Activated CD4-positive, CD25-positive, alpha-beta regulatory T cell (primary cell): ENCODE measurements at places on chromosomes 12 and 14.

DNA sequence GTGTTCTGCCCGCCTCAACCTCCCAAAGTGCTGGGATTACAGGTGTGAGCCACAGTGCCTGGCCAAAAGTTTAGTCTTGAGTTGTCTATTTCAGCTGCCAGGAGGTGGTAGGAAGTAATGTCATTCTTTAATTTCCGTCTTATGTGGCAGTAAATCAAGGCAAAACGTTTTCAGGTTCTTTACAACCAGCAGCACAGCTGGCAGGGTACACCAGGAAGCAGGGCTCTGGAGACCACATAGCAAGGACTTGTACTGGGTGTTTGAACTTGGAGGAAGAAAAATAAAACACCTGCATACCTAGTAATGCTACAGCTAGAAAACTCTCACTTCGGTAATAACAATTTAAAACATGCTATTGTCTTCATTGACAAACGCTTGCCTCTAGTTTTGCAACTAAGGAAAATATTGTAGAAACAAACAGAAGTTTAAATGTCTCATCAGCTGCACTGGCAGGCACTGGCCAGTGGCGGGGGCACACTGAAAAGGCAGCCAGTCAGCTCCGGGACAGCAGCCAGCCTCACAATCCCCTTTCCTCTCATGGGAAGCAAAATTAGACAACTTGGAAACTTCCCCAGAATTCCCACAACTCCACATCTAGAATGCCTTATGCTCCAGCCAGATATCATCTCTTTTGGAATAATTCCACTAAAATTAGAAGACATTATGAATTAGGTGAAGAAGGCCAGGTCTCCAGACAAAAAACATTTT is 72.2 kb downstream of the CLIP1 start:
- DNase-seq = no peak

GRCh38 chr12:108418164-108418890 is 79.2 kb upstream of the CMKLR1 start:
- DNase-seq = no peak

- DNase-seq = no peak
These were observed 54.4 kb upstream of the BICD1 start for GRCh38 chr12:32052212-32052713.

GRCh38 chr12:101785671-101786070 is 45.1 kb downstream of the GNPTAB start:
- no peak for DNase-seq

DNA sequence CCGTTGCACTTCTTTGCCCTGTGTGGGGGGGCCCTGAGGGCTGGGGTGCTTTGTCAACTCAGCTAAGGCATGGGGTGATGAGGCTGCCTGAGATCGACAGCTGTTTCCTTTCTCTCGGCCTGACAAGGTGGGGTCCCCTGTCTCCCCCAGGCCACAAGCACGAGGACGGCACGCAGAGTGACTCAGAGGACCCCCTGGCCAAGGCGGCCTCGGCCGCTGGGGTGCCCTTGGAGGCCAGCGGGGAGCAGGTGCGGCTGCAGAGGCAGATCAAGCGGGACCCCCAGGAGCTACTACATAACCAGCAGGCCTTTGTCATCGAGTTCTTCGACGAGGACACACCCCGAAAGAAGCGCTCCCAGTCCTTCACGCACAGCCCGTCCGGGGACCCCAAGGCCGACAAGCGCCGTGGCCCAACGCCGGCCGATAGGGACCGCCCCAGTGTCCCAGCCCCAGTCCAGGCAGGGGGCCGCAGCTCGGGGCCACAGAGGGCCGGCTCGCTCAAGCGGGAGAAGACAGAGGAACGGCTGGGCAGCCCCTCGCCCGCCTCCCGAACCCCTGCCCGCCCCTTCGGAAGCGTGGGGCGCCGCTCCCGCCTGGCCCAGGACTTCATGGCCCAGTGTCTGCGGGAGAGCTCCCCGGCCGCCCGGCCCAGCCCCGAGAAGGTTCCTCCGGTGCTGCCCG is 18.8 kb downstream of the CEP170B start:
- DNase-seq = no peak

DNA sequence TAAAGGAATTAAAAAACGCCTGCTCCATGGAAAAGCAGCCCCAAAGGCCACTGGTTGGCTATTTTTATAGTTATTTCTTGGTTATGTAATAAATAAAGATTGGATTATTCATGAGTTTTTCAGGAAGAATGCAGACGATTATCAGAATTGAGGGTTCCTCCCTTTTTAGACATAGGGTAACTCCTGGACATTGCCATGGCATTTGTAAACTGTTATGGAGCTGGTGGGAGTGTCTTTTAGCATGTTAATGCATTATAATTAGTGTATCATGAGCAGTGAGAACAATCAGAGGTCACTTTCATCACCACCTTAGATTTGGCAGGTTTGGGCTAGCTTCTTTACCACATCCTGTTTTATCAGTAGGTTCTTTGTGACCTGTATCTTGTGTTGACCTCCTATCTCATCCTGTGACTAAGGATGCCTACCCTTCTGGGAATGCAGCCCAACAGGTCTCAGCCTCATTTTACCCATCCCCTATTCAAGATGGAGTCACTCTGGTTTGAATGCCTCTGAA is 728.7 kb downstream of the GALC start:
- no peak for DNase-seq

DNA sequence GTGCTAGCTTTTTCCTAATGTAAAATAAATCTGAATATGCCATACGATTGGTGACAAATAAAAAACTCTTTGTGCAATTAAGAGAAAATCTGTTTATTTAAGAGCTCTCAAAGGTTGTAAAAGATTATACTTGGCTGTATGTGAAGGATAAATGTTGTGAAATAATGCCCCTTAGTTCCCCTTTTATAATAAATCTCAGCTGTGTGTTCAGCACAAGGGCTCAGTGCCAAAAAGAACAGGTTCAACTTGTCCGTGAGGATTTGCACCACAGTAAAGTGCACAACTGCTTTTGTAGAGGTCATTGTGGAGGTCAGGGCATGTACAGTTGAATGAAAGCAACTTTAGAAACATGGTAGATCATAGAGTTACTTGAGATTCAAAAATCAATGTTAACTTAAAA is 118.6 kb downstream of the TRMT5 start:
- no peak for DNase-seq

- DNase-seq = no peak
These were observed 148.7 kb downstream of the DICER1 start for GRCh38 chr14:95008445-95009217.

GRCh38 chr14:100882991-100883788 is 20.3 kb downstream of the RTL1 start:
- DNase-seq = no peak

DNA sequence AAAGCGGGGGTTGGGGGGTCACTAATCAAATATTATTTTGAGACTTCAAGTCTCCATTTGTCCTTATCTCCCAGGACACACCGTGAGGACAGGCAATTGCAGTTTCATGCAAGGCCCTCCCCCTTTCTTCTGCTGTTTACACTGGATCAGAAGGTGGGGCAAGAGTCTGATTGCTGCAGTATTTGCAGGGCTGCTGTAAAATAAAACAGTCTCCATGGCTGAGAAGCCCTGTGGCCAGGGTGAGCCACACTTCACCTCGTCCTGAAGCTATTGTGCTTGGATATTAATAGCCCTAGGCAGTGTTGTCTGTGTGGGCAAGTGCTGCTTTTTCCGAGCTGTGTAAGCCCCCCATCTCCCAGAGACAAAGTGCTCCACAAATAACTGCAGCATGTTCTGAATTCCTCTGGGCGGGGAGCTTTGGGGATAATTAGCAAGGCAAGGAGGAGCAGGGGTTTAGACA is 187.4 kb upstream of the NTF3 start:
- DNase-seq = no peak

- no peak for DNase-seq
These were observed 92.9 kb upstream of the EGLN3 start for GRCh38 chr14:34043627-34044372.

- DNase-seq = no peak
These were observed 38.8 kb upstream of the ATF7IP start for GRCh38 chr12:14326699-14327098.

- no peak for DNase-seq
These were observed 28.7 kb downstream of the SIX6 start for GRCh38 chr14:60537663-60538062.

GRCh38 chr14:36807727-36808126 is 146.1 kb downstream of the PAX9 start:
- DNase-seq = no peak

DNA sequence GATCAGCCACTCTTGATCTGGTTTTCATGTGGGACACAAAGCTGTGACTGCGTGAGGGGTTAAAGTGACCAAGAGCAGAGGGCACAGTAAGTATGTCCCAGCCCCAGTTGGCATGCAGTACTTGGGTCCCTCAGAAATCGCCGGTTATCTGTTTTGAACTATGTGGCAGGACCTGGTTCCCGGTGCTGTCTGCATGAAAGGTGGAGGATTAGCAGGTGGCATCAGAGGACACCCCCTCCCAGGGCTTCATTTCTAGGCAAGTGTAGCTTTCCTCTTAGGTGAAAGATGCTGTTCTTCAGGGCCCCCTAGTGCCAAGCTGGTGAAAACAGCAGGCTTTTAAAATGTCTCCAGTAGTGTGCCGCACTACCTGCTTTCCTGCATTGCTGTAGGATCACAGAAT is 57.1 kb downstream of the ATG14 start:
- DNase-seq = no peak

- no peak for DNase-seq
These were observed 213.3 kb upstream of the CLEC14A start for GRCh38 chr14:38469156-38469555.

DNA sequence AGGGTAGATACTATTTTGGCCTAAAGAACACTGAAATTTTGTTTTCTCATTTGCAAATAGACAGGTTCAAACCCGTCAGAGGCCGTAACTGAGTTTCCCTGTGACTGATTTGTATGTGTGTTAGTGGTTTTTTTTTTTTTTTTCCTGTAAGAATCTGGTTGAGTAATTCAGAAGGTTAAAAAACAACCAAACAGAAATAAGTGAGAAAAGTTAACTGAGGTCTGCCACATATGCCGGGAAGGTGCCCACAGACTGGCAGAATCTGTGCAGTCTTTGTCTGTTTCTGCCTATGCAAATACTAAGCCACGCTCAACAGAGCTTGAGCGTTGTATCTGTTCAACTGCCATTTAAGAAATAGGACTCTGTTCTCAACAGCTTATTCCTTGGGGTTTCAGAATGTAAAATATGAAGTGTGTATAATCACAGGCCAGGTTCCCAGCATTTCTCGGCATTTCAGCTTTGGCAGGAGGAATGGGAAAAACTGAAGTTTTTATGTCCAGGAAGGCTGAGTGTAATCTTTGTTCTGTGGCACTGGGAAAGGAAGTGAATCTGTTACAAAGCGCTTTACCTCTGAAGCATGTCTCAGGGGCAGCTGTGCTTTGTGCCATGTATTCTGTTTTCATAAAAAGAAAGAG is 181.9 kb downstream of the PRKCH start:
- DNase-seq = peak; percentile 11

- DNase-seq = no peak
These were observed 4.8 kb downstream of the CDKN1B start for GRCh38 chr12:12721814-12722434.

DNA sequence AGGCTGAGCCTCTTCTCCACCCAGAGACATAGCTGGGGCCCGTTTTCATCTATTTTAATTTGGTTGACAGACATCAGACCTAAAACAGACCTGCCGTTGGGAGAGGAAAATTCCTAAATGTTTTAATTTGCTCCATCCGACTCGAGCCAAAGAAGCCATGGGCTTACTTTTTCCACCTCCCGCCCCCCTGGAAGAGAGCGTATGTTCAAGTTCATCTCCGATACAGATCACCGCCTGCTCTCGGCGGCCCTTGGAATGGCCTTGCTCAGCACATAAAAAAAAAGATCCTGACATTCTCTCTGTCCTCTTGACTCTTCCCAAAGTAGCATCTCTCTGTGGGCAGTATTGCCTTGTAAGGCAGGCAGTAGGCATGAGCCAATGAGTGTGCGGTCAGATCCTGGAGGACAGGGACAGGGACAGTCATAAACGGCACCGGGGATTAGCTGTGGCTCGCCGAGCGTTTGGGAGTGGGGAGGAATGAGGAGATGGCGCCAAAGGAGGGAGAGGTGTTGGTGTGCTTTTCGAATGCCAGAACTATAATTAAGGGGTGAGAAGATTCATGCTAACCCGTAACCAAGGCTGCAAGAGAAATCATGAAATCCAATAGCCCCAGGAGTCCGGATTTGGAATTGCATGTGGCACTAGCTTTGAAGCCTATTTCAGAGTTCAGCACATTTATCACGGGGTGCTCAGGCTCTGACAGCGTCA is 47.9 kb upstream of the MEG3 start:
- DNase-seq = no peak

GRCh38 chr14:95360828-95361227 is 41.1 kb upstream of the CLMN start:
- DNase-seq = no peak

DNA sequence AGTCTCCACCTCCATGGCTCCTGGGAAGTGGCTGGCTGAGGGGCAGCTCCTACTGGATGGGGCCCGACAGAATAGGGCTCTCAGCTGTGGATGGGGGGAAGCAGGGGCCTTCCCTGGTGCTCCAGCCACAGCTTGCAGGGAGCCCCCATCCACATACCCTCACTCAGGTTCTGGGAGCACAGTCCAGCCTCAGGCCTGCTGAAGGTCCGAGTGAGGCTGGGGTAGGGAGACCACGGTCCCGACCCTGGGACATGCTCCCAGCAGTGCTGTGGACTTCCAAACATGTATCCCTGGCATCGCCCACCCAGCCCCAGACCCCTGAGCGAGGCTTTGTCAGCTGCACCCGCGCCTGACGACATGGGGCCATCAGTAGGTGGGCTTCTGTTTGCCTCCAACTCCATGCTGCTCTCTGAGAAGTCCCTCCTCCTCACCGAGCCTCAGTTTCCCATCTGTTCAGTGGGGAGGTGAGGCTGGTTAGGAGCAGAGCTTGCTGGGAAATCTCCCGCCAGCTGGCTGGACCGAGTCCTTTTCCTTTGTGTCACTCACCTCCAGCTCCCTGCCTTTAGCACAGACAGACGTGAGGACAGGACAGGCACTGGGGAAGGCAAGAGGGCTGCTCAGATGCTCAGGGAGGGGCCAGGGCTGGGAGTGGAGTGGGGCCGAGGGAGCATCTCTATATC is 9.1 kb upstream of the ATG101 start:
- no peak for DNase-seq

DNA sequence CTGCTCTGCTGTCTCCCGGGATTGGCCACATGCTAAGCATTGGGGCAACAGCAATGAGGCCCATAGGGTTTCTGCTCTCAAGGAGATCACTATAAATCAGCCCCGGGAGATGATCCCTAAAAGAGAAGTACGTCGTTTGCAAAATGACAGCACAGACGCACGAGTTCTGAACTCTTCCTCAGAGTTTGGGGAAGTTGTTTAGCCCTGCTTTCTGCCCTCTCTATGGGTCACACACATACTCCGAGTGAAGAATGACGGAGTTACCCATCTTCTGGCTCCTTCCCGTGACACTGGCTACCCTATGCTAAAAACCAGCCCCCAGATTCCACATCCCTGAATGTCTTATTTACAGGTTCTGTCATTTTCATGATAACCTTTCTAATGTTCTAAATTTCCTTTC is 258.0 kb upstream of the PLEKHG7 start:
- DNase-seq = no peak

DNA sequence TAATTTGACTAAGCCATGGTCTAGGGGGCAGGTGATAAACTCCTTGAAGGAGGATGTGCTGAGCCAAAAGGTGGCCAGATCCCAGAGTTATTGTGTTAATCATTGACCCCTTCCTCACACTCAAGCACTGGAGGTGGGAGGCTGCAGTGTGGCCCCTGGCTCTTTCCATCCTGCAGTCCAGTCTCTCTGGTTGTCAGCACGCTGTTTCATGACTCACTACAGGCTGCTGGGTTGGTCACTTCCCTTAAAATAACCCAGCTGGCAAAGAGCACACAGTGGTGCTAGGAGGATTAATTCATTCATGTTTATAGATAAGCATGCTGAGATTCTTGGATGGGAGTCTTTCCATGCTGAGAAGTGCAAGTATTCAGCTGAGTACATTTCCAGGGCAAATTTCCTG is 228.9 kb downstream of the ANO2 start:
- no peak for DNase-seq

- no peak for DNase-seq
These were observed 31.8 kb downstream of the CRADD start for GRCh38 chr12:93708952-93709351.
